ENCODE measurements at places on chromosomes 7 and 10.

- no peak for DNase-seq
These were observed 90.8 kb downstream of the ARMH3 start for GRCh38 chr10:101965075-101965765.

DNA sequence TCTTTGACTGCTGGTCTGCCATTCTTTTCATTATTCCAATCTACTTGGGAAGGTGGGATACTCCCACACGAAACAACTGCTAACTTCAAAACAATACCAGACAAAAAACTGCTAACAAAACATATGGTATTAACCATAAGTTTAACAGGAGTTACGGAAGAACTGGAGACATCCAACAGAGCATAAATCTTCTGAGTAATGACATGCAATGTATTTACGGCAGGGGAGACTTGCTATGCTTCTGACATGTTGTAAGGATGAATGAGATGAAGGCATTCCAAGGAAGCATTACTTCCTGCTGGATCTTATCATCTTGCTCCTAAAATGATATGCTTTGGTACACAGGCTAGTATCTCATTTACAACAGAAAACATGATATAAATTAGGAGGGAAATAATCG, 85.8 kb downstream of the ZNF92 start:
- no peak for DNase-seq

DNA sequence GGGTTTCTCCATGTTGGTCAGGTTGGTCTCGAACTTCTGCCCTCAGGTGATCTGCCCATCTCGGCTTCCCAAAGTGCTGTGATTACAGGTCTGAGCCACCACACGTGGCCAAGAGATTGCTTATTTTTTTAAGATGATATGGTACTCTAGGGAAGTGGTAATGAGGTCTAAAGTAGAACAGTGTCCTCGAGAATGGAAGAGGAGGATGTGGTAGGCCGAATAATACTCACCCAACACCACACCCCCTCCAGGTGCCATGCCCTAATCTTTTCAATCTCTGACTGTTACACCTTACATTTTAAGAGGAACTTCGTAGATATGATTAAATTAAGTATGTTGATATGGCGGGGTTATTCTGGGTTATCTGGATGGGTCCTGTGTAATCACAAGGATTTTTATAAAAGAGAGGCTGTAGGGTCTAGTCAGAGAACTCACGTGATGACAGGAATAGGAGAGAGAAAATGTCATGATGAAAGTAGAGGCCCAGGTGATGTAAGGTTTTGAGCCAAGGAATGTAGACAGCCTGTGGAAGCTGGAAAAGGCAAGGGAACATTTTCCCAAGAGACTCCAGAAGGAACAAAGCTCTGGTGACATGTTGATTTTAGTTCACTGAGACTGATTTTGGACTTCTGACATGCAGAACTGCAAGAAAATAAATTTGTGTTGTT, 29.5 kb downstream of the CDK13 start:
- no peak for DNase-seq

DNA sequence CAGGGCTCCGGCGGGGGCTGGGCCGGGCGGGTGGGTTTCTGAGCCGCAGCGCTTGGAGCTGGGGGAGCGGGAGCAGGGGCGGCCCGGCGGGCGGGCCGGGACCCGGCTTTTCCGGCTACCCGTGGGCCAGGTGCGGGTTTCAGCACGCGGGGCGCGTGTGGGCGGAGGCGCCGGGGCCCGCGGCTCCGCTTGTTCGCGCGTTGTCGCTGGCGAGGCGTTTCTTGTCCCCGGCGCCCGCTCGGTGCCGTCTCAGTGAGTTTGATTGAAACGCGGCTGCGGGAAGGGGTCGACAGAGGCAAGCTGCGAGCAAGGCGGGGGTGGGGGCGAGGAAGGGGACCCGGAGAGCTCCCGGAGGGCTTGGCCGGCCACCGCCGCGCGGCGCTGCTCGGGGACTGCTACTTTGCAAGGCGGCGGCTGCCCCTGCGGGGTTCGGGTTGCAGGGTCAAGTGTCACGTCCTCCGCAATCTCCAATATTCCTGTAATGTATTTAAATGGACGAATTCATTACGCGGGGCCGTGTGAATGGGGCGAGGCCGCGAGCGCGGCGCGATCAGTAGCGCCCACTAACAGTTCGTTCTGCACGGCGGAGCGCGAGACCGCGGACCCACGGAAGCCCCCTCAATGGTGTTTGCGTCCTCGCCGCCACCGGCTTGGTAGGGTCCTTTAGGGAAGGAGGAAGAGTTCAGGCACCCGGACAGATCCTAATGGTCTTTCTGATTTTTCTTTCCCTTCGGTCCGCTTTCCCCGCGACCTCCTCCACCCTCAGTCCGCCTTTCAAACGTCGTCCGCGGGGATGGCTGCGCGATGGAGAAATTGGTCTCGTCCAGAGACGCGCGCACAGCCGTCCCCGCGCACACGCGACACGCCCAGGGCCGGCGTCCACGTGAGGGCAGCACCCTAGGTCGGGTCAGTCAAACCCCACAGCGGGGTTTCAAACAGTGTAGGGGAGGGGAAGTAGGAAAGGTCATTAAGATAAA, 76.9 kb downstream of the INSIG1 start:
- no peak for DNase-seq

GRCh38 chr10:81013771-81014170, 476.1 kb downstream of the SH2D4B start:
- DNase-seq = no peak

- DNase-seq = no peak
These were observed 8.6 kb downstream of the PFKFB3 start for GRCh38 chr10:6211341-6211670.

GRCh38 chr10:61343796-61344195, 109.4 kb downstream of the TMEM26 start:
- no peak for DNase-seq

GRCh38 chr10:1011696-1012095, 14.0 kb downstream of the IDI2 start:
- no peak for DNase-seq

GRCh38 chr10:108620821-108621534, 1302.3 kb downstream of the XPNPEP1 start:
- no peak for DNase-seq

- peak; percentile 27 for DNase-seq
These were observed 16.7 kb downstream of the RET start for GRCh38 chr10:43093423-43094076.

DNA sequence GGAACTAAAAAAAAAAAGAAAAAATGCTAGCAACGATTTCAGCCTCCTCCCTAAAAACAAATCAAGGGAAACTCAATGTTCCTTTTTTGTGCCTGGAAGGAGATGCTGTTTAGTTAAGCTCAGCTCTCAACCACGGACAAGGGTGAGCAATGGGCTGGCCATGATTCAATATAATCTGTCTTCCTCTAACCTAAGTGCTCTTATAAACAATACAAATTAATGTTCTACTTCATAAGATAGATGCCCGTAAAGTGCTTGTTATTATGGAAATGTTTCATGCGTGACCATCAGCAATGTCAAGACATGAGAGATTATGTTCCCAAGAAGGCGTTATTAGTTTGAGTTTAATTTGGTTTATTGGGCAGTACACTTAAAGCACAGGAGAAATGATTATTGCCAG, 320.3 kb downstream of the SFMBT2 start:
- DNase-seq = no peak

DNA sequence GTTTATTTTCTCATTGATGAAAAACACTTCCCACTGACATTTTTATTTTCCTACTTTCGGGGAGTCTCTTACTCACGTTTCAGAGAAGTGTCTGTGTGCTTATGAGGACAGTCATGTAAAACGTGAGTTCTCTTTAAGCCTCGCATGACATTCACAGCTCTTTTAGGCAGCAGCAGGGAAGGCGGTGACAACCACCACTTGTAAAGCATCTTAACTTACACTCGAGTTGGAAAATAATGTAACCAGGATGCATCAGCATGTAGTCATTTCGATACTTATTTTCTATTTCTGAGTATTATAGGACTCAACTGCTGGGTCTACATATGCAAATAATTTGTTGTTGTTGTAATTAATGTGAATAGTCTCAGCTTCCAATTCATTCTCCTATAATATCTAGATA, 153.6 kb downstream of the SEMA3D start:
- DNase-seq = no peak

DNA sequence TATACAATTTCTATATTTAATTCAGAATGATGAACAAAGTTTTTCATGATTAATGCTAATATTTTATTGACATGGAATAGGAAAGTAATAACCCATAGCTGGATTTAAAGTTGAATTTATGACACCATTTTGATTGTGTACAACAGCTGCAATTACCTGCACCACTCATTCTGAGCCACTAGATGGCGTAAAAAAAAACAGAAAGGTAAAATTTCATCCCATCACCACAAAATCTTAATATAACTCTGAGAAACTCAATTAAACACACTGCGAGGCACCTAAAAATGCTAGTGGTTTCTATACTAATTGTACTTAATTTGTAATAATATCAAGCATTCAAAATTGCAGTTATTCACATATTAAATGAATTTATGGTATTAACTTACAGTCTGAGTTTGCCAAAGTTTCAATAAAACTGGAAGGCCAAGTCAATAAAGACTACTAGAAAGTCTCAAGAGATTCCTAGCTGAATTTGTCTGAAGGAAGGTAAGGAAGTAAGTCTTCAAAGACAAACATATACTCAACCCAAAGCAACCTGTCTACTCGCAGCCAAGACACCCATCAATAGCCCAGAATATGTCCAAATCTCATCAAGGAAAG, 182.5 kb downstream of the SKAP2 start:
- DNase-seq = peak; percentile 55

GRCh38 chr7:119351320-119351719, 921.7 kb upstream of the KCND2 start:
- DNase-seq = no peak

- no peak for DNase-seq
These were observed 599.6 kb upstream of the GHITM start for GRCh38 chr10:83539528-83540308.

DNA sequence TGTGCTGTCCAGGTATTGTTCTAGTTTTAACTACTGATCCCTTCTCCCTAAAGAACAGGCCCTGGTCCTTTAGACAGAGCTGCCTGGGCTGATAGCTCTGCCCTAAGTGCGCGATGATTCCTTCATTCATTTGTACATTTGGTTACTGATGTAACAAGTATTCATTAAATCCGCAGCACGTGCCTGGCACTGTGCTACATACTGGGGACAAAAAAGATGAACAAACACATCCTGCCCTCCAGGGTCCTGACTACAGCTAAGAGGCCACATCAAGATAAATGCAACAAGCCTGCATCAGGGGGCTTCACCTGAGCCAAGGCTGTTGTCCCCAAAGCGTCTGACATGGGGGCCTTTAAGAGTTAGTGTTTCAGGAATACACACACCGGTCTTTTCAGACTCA, 99.0 kb upstream of the PODXL start:
- DNase-seq = no peak

GRCh38 chr7:87918740-87919139, 15.3 kb upstream of the ADAM22 start:
- no peak for DNase-seq

- peak; percentile 85 for DNase-seq
These were observed 31.8 kb downstream of the REEP3 start for GRCh38 chr10:63553031-63553430.

DNA sequence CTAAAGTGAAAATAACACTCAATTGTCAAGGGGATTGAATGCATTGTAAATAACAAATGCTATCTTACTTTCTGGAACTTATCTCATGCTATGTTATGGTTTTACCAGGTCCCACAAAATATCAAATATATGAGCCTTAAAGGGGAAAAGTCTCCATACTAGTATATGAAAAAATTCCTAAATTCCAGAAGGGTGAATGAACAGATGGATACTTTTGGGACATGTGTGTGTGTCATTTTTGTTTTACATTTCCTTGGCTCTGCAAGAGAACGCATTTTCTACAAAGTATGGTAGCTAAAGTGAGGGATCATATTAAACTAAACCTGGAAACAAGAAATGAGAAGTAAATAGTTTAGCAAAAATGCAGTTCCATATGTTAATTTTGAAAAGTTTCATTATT, 682.8 kb downstream of the INHBA start:
- no peak for DNase-seq

DNA sequence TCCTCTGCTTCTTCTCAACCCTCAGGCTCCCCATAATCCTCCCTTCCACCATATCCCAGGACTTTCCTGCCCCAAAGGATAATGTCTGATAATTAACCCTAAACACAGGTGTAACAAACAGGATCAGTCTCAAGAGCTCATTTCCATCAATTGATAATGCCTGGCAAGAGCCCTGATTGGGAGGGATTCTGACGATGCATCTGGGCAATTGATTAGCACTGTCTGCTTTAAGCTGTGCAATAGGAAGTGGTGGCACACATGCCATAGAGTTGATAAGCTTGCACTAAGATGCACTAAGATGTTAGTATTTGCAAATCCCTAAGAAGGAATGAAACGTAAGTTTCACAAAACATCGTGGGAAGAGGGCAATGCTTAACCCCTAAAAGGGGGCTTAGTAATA, 27.4 kb upstream of the EGR2 start:
- no peak for DNase-seq

DNA sequence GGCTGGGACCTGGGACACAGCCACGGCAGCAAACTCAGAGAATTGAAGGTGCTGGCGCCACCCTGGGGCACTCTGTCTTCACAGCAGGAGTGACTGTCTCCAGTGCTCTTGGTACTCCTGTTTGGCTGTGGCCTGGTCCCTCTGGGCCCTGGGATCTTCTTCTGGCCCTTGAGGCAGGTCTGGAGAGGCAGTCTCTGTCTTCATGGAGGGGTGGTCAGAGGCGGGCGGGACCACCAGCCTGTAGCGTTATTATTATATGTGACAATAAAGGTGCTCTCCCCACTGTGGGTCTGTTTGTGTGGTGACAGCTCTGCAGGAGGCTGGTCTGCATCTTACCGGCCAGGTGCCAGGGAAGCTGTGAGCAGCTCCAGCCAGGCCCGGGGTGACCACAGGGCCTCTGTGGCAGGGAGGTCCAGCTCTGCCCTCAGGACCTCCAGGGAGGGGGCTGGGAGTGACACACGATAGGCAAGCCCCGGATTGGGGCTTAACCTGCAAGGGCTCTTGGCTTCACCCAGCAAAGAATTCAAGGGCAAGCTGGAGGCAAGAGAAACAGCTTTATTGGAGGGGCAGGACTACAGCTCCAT, 70.3 kb downstream of the MYL10 start:
- no peak for DNase-seq

GRCh38 chr10:85848756-85849155, 517.8 kb downstream of the GRID1 start:
- no peak for DNase-seq

DNA sequence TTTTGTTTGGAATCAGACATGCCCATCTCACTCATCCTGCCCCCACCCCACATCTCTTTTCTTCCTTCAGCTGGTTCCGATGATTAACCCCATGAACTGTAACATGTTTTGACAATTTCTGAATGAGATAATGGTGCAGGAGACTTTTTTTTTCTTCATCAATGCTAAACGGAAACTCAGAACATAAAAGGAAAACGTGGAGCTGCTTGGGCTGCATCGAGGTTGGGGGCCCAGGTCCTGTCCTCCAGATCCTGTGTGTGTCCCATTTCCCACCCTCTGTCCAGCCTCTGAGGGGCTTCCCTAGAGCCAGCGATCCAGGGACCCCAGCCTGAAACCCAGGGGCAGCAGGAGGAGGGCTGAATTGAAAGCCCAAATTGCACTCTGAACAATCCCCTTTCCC, 263.8 kb upstream of the GRB10 start:
- DNase-seq = no peak

DNA sequence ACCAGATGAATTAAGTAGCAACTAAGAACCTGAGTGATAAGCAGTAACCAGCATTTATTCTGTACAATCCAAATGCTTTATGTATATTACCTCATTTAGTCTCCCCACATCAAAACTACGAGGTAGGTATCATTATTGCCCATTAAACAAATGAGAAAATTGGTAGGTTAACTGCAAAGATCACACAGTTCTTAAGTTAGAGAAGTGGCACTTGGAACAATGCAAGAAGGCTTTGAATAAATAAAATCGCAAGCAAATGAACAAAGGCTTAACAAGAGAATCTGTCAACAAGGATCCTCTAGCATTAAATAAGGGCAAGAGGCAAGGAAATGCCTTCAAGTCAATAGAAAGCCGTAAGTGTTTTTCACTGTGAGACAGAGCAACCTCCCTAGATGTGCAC, 70.2 kb downstream of the USP6NL start:
- no peak for DNase-seq
